ENCODE measurements at places on chromosomes 5 and 9.

- no peak for DNase-seq
Observed at GRCh38 chr5:142507531-142508372, 178.1 kb downstream of the FGF1 start.

GRCh38 chr5:36402512-36402906, 100.8 kb upstream of the RANBP3L start:
- no peak for DNase-seq

DNA sequence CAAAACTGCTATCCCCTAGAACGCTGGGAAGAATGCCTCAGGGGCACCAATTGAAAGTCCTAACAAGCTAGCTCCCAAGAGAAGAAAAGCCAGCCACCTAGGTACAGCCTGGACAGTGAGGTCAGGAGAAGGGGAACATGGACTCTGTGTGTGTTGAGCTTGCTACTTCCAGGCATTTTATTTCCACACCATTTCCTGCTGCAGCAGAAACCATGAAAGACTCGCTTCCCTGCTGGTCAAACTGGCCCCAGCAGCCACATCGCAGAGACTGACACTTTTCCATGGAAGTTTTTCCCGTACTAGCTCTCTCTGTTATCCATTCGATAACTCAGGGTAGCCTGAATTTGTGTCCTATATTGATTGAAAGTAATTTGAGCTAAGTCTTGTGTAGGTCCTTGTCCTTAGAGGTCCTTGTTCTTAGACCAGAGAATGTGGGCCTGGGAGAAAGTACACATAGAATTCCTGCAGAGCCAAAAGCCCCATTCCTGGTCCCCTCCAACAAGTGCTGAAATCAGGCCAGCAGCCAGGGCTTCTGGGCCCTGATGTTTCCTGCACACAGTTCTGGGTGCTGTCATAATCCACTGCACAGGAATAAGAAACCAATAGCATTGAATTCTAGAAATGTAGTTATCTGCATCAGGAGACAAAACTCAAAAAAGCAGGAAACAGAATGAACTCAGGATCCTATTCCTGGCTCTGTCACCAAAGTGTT, 96.6 kb downstream of the BRINP1 start:
- DNase-seq, result no peak

DNA sequence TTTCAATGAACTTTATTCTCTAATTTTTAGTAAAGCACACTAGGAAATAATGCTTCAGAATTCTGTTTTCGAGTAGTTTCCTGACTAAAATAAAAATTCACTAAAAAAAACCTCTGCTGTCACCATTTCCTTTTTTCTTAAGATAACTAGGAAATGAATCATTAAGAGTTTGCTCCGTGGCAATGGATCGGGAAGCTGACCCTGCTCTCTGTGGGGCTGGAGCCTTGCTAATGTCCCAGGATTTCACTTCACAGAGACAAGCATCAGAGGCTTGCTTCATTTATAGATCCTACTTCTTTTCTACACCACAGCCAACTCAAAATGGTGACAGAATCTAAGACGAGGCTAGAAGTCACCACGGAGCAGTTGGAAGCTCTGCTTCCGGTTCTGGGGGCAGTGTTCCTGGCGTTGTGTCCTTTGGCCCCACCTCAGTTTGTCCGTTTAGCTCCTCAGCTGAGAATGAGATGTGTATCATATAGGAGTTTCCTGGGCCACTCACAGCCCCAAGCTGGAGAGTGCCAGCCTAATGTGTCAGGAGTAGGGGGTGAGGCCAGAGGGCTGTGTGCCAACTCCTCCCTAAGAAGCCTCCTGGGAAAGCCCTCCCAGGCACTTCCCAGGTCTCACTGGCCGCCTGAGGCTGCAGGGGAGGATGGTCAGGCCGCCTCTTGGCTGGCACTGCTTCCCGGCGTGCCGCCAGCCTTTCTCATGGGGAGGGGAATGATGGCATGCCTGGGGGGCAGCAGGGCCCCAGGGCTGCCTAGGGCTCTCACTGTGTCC, 19.6 kb downstream of the TENT4A start:
- DNase-seq, result no peak

GRCh38 chr9:124657516-124657915, 113.6 kb downstream of the NR6A1 start:
- no peak for DNase-seq

DNA sequence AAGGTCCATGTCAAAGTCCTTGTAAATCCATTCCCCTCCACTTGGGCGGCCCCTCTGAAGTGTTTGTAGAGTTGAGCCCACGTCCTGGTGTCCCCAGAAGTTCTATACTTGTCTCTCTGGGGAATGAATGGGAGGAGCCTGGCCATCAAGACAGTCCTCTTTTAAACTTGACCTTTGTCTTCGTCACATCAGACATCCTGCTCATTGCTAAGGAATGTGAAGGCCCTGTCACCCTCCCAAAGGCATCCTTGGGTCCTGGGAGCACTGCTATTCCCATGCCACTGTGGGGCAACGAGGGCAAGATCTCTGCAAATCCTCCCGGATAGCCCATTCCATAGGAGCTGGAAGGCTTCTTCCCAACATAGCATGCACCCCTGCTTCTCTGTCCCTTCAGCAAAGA, 235.5 kb downstream of the SLIT3 start:
- DNase-seq, result no peak

DNA sequence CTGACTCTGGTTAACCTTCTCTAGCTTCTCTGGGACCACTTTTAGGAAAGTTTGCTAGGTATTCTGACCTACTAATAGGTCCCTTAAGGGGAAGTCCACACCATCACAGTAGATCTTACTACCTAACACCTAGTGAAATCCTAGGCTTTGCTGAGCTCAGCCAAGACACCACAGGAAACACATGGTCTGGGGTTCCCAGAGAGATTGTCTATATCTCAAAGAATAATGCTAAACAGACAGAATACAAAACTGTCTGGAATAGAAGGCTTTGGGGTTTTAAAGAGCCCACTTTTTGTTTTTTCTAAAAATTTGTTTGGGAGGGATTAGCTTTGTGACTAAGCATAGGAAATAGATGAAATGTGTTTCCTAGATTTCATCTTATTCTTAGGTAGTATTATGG, 395.1 kb downstream of the ARHGEF28 start:
- no peak for DNase-seq

DNA sequence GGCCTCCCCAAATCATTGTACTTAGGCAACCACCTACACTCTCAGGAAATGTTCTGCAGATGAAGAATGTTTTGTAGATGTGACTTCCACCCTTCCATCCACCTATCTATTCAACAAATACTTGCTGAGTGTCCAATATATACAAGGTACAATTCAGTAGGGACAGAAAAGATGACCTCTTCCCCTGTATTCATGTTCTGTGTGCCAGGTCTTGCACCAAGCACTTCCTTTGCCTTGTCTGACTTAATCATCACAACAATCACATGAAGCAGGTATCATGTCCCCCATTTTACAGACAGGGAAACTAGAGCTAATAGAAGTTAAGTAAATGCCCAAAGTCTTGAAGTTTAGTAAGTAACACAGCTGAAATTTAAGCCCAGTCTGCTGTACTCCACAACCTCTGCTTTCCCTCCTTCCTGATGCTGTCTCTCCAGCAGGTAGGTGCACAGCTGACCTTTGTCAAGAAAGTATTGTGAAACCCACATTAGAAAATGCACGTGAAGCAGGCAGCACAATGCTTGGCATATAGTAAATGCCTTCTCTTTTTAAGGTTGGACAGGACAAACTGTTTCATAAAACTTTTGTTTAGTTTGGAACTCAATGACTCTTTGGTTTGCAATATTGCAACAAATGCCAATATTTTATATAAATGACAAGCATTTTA, 296.5 kb downstream of the DEPDC1B start:
- DNase-seq, result no peak

DNA sequence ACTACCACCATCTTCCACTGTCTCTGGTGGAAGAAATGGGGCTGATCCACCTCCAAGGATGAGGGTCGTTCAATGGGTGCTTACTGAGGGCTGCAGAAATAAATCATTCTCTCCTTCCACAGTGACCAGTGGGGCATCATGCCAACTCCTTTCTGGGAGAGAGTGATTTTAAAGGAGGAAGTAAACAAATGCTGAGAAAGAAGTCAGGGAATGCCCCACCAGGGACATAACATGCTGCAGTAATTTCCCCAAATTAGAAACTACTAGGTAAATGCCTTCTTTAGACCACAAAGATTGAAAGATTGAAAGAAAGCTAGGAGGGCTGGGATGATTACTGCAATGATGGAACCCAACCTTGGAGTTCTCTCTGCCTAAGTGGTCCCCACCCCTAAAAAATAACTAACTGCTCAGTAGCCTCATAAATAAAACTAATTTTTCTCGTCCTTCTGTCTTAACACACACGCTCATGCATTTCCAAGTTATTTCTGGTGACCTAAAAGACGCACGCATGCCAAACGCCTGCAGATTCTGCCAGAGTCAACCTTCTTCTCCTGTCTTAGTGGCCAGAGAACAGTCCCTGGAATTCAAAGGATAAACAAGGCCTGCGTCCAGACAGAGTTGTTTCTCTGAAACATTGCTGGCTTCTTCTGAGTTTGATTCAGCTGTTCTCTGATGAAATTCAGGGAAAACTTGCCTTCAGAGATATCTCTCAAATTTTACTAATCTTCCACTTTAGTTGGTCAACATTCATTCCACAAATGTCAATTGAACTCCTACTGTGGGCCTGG, 250.0 kb downstream of the NR3C1 start:
- no peak for DNase-seq

DNA sequence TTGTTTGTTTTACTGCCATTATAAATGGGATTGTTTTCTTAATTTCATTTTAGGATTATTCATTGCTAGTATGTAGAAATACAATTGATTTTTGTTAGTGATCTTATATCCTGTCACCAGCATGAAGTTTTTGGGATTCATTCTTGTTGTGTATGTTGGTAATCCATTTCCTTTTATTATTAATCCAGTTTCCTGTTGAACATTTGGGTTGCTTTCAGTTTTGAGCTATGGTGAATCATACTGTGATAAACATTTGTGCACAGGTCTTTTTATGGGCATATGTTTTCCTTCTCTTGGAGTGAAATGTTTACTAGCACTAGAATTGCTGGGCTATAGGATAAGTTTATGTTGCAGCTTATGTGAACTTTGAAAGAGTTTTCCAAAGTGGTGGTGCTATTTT, 69.6 kb downstream of the MAN2A1 start:
- no peak for DNase-seq

- no peak for DNase-seq
Observed at GRCh38 chr9:27622693-27623340, 49.5 kb upstream of the C9orf72 start.

DNA sequence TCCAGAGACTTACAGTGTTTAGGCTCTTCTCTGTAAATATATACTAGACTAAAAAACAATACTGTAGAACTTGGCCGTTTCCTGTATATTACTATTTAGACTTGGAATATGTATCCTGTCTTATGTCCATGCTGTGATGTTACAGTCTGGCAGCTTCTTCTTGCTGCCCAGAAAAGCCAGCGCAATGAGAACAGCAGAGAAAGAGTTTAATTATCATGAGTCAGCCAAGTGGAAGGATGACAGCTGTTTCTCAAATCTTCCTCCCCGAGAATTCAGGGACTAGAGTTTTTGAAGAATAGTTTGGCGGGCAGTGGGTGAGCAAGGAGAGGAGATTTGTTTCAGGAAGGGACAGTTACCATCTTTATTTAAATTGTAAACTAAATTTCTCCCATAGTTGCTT, 37.5 kb downstream of the NAA35 start:
- DNase-seq, result no peak

GRCh38 chr5:75020016-75020656, 32.2 kb downstream of the GCNT4 start:
- no peak for DNase-seq

GRCh38 chr5:18216729-18217128, 582.5 kb downstream of the TAF11L14 start:
- no peak for DNase-seq

- no peak for DNase-seq
Observed at GRCh38 chr9:91847581-91848091, 102.4 kb downstream of the ROR2 start.

- no peak for DNase-seq
Observed at GRCh38 chr5:168171901-168172759, 119.3 kb upstream of the WWC1 start.

GRCh38 chr5:112960315-112960714, 16.3 kb upstream of the DCP2 start:
- DNase-seq, result no peak
